ENCODE measurements at places on chromosomes 2 and 18.

DNA sequence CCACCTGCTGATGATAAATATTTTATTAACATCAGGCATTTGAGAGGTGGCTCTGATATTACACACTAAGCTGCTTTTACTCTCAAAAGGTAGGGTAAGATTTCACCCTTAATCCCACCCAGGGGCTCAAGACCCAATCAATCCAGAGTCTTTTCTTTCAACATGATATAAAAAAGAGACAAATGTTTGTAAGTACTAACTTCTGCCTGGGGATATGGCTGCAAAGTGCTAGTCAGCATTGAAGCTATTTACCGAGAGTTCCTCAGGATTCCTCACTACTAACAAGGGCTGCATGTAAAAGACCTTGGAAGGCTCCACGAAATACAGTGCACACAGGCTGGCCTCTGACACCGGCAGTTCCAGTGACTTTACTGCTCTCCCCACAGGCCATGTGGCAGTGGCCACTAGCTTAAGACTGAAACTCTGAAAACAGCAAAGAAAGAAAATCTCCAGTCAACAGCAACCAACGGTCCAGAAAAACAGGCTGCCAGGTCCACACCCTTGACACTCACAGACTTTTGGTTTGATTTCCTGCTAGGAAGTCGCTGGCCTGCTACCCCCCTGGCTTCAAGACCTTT is 11.2 kb downstream of the MREG start:
- no peak for DNase-seq

GRCh38 chr18:70028734-70029133 is 81.1 kb upstream of the CD226 start:
- DNase-seq: no peak

DNA sequence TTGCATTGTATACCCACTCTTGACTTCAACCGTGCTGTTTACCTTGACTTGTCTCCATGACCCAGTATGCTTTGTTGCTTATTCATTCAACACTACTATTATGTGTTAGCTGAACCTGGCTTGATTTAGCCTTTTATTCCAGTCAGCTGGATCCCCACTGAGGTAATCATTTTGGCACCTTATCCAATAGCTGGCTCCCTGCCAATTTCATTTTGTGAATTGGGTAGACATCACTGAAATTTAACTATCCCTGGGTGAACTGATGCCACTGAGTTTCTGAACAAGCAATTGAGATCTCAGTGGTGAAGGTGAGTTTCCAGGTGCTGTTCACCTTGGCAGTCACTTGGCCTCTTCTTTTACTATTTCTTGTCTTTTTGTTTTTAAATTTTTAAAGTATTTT is 584.3 kb downstream of the ADCYAP1 start:
- DNase-seq: no peak

DNA sequence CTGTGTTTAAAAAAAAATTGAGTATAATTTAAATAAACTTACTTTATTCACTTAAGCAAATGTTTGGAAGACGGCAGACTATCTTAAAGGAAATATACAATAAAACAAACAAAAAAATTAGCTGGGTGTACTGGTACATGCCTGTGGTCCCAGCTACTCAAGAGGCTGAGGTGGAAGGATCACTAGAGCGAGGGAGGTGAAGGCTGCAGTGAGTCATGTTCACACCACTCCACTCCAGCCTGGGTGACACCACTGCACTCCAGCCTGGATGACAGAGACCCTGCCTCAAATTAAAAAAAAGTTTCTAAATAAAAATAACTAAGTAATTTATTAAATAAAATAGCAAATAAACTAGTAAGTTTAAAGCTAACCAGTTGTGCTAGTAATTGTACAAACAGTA is 7.5 kb downstream of the PUM2 start:
- no peak for DNase-seq

DNA sequence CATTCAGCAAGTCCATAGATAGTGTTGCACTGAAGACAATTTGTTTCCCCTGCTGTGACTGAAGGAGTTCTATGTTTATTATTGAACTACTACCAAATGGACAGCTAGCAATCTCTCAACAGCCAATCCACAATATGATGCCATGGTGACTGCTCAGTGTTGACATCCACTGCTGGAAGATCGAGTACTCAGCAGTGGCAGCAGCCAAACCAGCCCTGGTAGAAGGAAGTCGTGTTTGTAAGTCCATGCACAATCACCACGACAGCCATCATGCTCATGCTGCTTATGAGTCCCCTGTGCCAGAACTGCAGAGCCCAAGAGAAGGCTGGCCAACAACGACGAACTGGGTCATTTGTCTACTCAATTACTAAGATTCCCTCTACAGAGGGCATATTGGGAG is 66.4 kb downstream of the OSR1 start:
- DNase-seq: no peak

DNA sequence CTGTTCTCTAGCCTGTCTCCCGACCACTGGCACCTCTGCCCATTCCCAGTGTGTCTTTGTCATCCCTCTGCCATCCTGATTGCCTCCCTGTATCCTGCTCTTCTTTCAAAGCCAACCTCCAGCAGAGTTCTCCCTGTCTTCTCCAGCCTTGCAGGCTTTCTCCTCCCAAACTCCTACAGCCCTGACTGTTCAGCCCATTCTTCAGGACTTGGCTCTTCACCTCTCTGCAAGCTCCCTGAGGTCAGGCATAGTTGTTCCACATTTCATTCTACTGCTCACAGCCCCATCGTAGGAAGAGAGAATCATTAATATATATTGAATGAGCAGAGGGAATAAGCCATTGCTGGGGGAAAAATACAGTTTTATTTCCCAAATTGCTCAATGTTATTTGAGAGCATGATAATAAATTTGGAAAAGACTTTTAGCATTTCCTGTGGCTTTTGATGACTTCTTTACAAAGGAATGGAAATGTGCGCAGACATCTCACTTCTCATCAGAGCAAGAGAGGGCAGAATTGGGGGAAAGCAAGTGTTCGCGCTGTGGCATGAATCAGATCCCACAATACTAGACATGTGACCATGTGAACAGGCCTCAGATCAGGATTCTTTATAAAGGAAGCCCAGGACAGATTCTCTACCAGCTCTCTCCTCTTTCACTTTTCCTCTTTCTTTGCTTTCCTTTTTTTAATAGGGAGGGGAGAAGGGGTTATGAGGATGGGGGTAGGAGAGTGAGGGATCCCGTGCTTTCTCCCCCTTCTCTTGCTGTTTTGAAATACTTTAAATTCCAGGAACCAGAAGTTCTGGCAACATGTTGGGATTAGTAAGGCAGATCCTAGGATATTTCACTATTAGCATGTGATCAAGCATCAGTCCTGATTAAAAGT is 37.4 kb downstream of the EPAS1 start:
- DNase-seq: no peak

GRCh38 chr2:40914666-40915065 is 462.8 kb upstream of the SLC8A1 start:
- no peak for DNase-seq

DNA sequence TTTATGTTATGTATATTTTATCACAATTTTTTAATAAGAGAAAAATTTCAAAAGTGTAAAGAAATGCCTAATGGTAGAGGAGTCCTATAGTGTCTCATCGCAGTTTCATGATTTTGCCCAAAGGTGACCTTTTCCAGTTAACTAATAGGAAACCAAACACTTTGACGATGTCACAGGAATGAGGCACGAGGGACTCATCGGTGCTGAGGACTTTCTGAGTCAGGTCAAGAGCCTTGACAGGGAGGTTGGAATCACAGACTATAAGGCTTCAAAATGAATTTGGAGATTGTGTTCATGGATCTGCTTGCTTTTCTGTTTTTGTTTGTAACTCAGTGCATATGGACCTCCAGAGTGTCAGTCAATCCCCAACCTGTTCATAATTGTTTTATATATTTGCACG is 15.1 kb upstream of the RTTN start:
- no peak for DNase-seq

DNA sequence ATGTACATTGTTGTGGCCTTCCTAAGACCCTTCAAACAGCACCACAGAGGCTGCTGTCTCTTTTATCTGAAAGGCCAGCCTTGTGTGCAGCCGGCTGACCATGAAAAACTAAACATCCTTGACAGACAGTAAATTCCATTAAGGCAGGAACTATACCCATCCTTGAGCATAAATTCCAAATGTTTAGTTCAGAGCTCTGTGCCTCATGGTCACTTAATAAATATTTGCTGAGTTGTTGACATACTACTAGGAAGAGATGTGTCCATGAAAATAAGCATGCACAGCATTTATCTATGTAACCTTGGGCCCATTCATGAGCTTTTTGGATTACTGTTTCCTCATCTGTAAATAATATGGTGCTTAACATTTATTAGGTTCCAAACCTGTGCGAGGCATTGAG is 424.8 kb downstream of the HRH4 start:
- DNase-seq: no peak

GRCh38 chr2:183678908-183679307 is 554.7 kb downstream of the NUP35 start:
- no peak for DNase-seq

GRCh38 chr2:148704247-148704646 is 59.7 kb downstream of the EPC2 start:
- DNase-seq: no peak

DNA sequence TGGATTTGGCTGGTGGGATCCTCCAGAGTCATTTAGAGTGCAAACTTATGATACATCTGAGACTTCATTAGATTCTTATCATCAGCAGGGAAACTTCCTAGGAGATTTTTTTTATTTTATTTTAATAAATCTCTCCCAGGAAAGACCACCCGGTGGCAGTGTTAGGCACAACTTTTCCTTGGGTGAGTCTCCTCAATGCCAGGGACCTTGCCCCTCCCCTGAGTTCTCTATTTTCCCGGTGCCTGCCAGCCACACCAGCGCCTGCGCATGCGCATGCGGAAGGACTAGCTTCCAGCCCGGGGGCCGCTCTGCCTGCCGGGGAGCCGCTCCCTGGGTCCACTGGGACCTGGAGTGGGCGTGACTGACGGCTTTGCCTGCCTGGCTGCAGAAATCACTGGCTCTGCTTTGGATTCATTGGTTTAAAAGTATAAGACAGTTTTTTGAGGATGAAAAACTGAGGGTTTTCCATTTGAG is 86.6 kb downstream of the TMEM182 start:
- no peak for DNase-seq

DNA sequence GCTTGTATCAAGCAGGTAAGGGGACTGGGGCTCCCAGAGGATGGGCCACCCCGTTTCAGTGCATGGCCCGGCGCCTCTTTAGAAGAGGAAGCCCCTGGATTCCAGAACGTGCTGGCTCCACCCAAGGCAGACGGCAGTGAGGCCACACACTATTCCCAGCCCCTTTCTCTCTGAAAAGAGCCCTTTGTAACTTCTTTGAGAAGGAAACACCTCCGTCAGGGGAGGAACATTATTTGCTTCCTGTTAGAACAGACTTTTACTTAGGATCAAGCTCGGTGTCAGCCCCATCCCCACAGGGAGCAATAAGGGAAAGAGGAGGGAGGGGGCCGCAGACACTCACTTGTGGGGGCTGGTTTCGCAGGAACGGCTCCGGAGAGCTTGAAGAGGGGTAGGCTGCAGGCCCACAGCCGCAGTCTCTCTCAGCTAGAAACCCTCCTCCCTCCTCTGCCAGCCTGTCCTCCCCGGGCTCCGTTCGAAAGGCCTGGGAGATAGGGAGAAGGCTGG is 49.6 kb upstream of the RMDN2 start:
- no peak for DNase-seq

DNA sequence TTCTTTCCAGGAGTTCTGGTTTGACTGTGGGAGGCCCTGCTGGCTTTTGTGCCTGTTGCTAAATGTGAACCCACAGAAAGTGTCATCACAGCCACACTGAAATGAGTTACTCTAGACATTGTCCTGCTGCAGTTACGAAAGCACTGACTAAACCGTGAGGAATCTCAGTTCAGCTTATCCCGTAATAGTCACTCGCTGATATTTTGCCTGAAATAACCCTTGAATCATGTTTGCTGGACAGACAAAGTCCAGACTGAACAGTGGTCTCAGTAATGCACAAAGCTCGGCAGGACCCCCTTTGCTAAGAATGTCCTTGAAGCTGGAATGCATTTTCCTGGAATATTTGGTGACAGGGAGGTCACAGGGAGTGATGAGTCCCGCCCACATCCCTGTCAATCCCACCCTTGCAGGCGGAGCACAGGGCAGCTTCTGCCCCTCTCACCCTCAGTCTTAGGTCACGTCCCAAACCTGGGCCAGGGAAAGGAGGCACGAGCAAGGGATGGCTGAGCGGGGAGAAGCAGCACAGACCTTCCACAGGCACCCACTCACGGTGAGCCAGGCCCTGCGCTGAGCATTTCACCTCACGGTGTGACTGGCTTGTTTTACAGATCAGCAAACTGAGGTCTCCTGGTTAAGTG is 53.4 kb downstream of the ADI1 start:
- DNase-seq: no peak

DNA sequence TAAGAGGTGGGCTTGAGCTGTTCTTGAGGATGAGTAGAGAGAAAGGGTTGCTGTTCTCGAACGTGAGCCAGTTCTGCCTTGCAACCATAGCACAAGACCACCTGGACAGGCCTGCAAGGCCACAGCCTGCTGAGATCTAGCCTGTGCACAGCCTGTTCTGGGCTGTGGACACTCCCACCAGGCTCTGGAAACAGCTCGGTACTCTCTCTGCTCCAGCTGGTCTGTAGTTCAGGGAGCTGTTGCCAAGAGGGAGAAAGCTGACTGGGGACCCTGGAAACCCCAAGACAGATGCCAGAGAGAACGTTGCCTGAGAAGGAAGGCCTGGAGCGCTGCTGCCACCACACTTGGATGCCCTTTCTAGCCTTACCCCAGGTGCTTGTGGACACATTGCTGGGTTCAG is 69.8 kb downstream of the CTIF start:
- no peak for DNase-seq

GRCh38 chr18:62634979-62635630 is 80.2 kb upstream of the PHLPP1 start:
- DNase-seq: no peak

DNA sequence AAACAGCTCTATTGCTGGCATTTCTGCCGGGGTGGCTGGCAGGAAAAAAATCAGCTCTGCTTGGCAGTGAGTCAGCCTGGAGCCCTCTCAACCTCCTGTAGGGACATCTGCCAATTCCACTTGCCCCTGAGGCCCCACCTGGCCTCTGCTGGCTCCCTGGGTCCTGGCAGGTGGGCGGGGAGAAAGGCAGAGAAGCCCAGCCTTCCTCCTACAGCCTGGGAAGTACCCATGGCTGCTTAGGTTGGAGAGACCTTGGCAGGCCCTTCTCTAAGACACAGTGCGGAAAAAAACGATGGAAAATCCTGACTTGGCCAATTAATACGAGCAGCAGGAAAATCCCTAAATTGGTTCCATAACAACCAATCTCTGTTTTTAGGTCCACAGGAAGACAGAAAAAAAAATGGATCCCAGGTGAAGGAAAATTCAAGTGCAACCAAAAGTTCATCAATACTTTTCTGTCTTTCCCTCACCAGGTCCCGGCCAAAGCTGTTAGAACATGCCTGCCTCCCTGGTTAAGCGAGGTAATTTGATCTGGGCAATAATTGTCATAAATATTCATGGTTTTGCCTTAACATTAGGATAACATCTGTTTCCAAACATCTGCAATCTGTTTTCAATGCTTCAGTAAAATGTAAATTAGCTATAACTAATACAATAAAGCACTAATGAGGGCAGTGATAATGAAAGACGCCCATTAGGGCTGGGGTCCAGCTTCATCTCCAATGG is 245.9 kb downstream of the TFCP2L1 start:
- DNase-seq: no peak

- no peak for DNase-seq
These were observed 854.3 kb upstream of the ACVR2A start for GRCh38 chr2:146990311-146991054.

GRCh38 chr2:53821810-53822209 is 35.0 kb downstream of the ERLEC1 start:
- DNase-seq: no peak

- no peak for DNase-seq
These were observed 274.3 kb upstream of the TRIB2 start for GRCh38 chr2:12442476-12442847.

GRCh38 chr2:161857920-161858319 is 216.1 kb downstream of the DPP4 start:
- no peak for DNase-seq

Measured in naive thymus-derived CD4-positive, alpha-beta T cell (primary cell).